ENCODE measurements at places on chromosomes 6 and 20. TPM values are rescaled to one million over a fixed set of nuclear protein-coding genes. Genes with fewer than 3 reads are reported as not detected.

BPI gene
- total RNA-seq = not detected

- peaks cover 13% of the 10 kb centered on the region for H3K4me1 ChIP-seq
- no peak overlapping the region for H3K27ac ChIP-seq
- no peaks in the 10 kb centered on the region for H3K36me3 ChIP-seq
- no peak for DNase-seq
Measured at GRCh38 chr6:29519291-29520010, 31.7 kb upstream of the MAS1L start.

GRCh38 chr20:43749734-43750294 is 23.0 kb upstream of the GTSF1L start:
- peaks cover 4% of the 10 kb centered on the region for H3K36me3 ChIP-seq
- H3K27ac ChIP-seq = no peak overlapping the region
- peaks cover 43% of the 10 kb centered on the region for H3K4me1 ChIP-seq
- no peaks in the 10 kb centered on the region for H3K27me3 ChIP-seq
- DNase-seq = peak; percentile 77

- H3K4me3 ChIP-seq = no peak overlapping the region
- no peaks in the 10 kb centered on the region for H3K4me1 ChIP-seq
- no peaks in the 10 kb centered on the region for H3K27me3 ChIP-seq
- no peaks in the 10 kb centered on the region for H3K36me3 ChIP-seq
- H3K27ac ChIP-seq = no peak overlapping the region
- no peak for DNase-seq
Measured at GRCh38 chr20:35972462-35972861, 4.1 kb downstream of the CNBD2 start.

- peak overlapping the region; percentile 86 for H3K4me3 ChIP-seq
- peaks cover 32% of the 10 kb centered on the region for H3K4me1 ChIP-seq
- DNase-seq = no peak
- peaks cover 14% of the 10 kb centered on the region for H3K36me3 ChIP-seq
Measured at GRCh38 chr6:107956586-107957307, 1.3 kb downstream of the SEC63 start.

- peaks cover 6% of the 10 kb centered on the region for H3K36me3 ChIP-seq
- no peak overlapping the region for H3K4me3 ChIP-seq
- H3K27me3 ChIP-seq = no peaks in the 10 kb centered on the region
- no peaks in the 10 kb centered on the region for H3K4me1 ChIP-seq
- DNase-seq = no peak
- H3K27ac ChIP-seq = no peak overlapping the region
Measured at GRCh38 chr6:83151114-83151513, 42.0 kb downstream of the PGM3 start.

- no peak for DNase-seq
- no peaks in the 10 kb centered on the region for H3K36me3 ChIP-seq
- H3K4me3 ChIP-seq = no peak overlapping the region
- H3K27ac ChIP-seq = no peak overlapping the region
- H3K27me3 ChIP-seq = no peaks in the 10 kb centered on the region
Measured at GRCh38 chr6:14831937-14832336, 413.9 kb upstream of the JARID2 start.

- H3K27ac ChIP-seq = no peak overlapping the region
- H3K4me1 ChIP-seq = no peaks in the 10 kb centered on the region
- H3K27me3 ChIP-seq = peaks cover 6% of the 10 kb centered on the region
- no peak for DNase-seq
Measured at GRCh38 chr6:97322811-97323210, 39.8 kb upstream of the MMS22L start.

- DNase-seq = no peak
- no peak overlapping the region for H3K4me3 ChIP-seq
- H3K27me3 ChIP-seq = no peaks in the 10 kb centered on the region
- no peaks in the 10 kb centered on the region for H3K4me1 ChIP-seq
- no peak overlapping the region for H3K27ac ChIP-seq
Measured at GRCh38 chr20:52482044-52482443, 290.5 kb upstream of the ZFP64 start.

DNA sequence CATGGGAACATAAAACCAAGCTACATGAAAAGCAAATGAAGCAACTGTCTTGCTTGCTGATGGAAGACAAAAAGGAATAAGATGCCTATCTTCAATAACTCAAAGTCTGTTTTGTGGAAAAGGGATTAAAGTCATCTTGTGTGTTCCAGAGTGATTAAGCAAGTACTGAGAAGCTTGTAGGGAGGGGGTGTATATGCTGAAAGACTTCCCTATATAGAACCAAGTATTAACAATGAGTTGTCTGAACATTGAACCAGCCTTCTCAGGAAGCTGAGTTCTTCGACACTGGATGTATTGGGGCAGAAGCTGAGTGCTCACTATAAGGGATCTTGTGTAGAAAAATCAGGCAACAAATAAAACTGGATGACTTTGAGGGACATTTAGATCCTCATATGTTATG is 451.8 kb downstream of the CD83 start:
- DNase-seq = no peak
- H3K36me3 ChIP-seq = peaks cover 6% of the 10 kb centered on the region
- no peak overlapping the region for H3K4me3 ChIP-seq
